Glomerular endothelial cell (primary cell): ENCODE measurements at places on chromosomes 13 and 19. TPM values are rescaled to one million over a fixed set of nuclear protein-coding genes. Genes with fewer than 3 reads are reported as not detected.
A peak's percentile ranks its signal among the peaks of the same experiment; 100 is the strongest.

ZNF443 gene
- total RNA-seq: 1.2 and 2.3 TPM in 2 replicates

FGF21 gene
- total RNA-seq: not detected in 2 replicates

CCL25 gene
- total RNA-seq: not detected in 2 replicates

C1QTNF9B gene
- total RNA-seq: not detected in 2 replicates

ADGRE3 gene
- not detected in 2 replicates for total RNA-seq

SCGB2B2 gene
- 0.12 TPM in 1 of 2 replicates, not detected in the other for total RNA-seq

BICRA gene
- 10.6 and 25.4 TPM in 2 replicates for total RNA-seq

ZNF429 gene
- total RNA-seq: 3.9 and 5.4 TPM in 2 replicates

ZNF345 gene
- total RNA-seq: 1.2 and 2.8 TPM in 2 replicates

ZC3H4 gene
- 24.1 and 35.4 TPM in 2 replicates for total RNA-seq

ZNF681 gene
- 1.2 and 1.6 TPM in 2 replicates for total RNA-seq

KIR2DL4 gene
- 0.41 TPM in 1 of 2 replicates, not detected in the other for total RNA-seq

HPN gene
- total RNA-seq: not detected in 2 replicates

ZNF709 gene
- total RNA-seq: 0.58 and 1.7 TPM in 2 replicates

DCLK1 gene
- total RNA-seq: 2.2 and 3.8 TPM in 2 replicates

ZNF784 gene
- 2.0 and 3.9 TPM in 2 replicates for total RNA-seq

ZMYM5 gene
- total RNA-seq: 5.5 and 11.7 TPM in 2 replicates

DNA sequence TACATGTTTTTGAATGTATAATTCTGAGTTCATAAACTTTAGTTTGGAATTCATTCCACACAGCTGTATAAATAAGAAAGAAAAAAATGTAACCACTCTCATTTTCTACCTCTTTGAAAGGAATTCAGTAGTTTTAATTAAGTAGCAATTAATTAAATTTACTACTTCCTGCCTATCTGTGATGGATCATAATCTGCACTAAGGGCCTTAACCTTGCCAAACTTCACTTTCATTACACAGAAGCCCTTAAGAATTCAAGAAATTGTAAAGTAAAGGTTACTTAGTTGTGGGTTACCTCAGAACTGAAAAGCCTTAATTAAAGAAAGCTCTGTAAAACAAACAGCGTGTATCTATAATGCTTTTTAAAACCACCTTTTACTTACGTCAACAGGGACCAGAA lies 111.9 kb upstream of the FBXL3 start:
- no peak for DNase-seq

- DNase-seq: no peak
Observed at GRCh38 chr19:3387645-3388589, 21.5 kb downstream of the NFIC start.

- no peak for DNase-seq
Observed at GRCh38 chr19:41350735-41351338, 2.9 kb downstream of the TGFB1 start.

DNA sequence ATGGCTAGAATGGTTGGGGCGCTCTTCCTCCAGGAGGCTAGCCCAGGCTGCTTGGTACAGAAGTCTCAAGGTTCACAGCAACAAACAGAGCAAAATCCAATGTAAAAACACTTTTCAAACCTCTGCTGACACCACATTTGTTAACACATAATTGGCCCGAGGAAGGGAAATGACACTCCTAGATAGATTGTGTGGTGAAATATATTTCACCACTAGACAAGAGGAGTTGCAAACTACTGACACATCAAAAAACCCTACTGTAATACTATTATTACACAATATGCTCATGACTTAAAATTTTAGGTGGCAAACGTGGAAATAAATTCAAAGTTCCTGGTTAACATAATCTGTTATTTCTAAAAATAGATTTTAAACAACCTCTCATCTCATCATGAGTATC lies 643.6 kb downstream of the PCDH9 start:
- DNase-seq: no peak

- peak; percentile 7 for DNase-seq
Observed at GRCh38 chr13:38582133-38582532, 104.7 kb upstream of the FREM2 start.

DNA sequence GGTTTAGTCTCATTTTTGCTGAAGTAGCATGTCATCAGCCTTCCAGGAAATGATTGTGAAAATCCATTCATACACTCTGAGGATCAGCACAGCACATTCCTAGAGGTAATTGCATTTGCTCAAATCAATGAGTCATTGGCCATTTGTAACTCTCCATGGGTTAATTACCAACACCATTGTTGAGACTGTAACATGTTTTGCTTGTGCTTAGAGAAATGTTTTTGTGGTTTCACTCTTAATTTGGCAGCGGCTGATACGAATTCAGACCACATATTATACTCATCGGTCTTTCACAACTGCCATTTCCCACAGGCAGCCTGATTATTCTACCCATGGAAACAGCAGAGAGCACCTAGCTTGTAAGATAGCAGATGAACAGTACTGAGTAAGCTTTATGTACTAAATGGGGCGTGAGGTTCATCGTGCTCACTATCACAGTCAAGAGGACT lies 110.3 kb downstream of the NHLRC3 start:
- DNase-seq: no peak

- DNase-seq: no peak
Observed at GRCh38 chr19:30689474-30689873, 317.3 kb downstream of the ZNF536 start.

- DNase-seq: no peak
Observed at GRCh38 chr13:21625366-21625765, 21.4 kb upstream of the MICU2 start.

GRCh38 chr19:39132344-39132969 lies 6.9 kb downstream of the PAK4 start:
- DNase-seq: no peak

GRCh38 chr13:24271231-24271600 lies 38.2 kb upstream of the C1QTNF9 start:
- DNase-seq: no peak

GRCh38 chr13:28318496-28318895 lies 176.4 kb downstream of the FLT1 start:
- DNase-seq: no peak

GRCh38 chr13:43861863-43862262 lies 17.7 kb downstream of the CCDC122 start:
- no peak for DNase-seq

DNA sequence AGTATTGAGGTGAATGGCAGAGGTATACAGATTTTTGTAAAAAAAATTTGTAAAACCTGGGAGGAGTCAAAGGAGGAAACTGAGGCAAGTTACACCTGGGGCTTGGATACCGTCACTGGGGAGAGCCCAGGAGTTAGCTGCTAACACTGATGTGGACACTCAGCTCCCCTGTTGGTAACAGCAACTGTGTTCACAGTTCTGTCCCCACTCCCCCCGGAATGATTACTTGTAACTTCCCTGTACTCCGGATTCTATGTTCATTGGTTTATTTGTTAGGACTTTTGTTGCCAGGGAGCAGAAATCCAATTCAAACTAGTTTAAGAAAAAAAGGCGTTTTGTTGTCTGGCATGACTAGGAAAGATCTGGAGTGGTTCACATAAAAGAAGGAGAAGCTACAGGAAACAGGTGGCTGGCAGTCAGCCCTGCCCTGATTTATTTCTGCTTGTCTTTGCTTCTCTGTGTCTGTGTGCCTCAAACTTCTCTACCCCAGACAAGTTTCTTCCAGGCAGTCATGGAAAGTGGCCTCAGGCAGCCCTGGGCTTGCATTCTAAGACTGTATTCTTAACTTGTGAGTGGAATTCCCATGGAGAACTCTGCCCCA lies 2.3 kb upstream of the GPR12 start:
- DNase-seq: no peak

GRCh38 chr13:113912596-113912995 lies 48.7 kb upstream of the GAS6 start:
- DNase-seq: no peak

DNA sequence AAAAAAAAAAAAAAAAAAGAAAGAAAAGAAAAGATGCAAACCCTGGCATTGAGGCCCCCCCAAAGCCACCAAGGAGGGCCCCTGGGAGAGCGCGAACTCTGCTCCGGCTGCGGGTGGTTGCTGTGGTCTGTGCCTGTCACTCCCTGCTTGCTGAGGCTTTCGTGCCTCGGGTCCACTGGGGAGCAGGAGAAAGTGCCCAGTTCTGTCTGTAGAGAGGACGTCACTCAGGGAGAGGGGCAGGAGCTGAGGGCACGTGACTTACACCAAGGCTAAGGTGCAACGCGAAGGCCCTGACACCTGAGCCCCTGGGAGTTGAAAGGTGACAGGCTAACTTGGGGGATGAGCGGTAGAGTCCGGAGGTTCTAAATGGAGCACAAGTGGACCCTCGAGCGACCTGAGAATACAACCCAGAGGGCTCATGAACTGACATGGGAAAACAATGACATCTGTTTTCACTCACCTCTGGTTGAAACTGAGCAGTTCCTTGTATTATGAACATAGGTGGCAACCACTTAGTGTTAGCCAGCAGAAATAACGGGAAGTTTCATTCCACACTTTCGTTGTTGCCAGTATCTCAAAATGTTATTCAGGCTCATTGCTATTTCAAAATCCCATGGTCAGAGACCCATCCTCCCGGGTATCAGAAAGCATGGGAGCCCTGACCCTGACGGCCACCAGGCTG lies 69.2 kb upstream of the TM9SF2 start:
- DNase-seq: no peak

GRCh38 chr13:113879017-113879416 lies 15.1 kb upstream of the GAS6 start:
- DNase-seq: no peak

- no peak for DNase-seq
Observed at GRCh38 chr13:99525967-99526366, 24.7 kb downstream of the TM9SF2 start.

- DNase-seq: no peak
Observed at GRCh38 chr19:39926170-39926760, 8.2 kb downstream of the FCGBP start.

DNA sequence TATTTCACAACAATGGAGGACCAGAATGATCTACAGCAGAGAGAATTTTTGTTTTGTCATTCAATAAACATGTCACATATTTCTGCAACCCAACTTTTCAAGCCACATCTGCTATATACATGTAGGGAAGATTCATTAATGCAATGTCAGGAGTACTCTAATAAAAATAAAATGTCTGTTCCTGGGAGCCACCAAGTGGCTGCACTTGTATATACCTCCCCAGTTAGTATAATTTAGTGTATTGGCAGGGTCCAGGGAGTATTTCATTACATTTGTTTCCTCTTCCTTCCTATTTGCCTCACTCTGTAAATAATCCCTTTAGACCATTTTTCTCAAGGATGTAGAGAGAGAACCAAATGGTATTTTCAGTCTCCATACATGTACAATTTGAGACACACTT lies 1169.0 kb downstream of the DIAPH3 start:
- no peak for DNase-seq

GRCh38 chr13:96661612-96662011 lies 332.7 kb downstream of the OXGR1 start:
- DNase-seq: no peak

DNA sequence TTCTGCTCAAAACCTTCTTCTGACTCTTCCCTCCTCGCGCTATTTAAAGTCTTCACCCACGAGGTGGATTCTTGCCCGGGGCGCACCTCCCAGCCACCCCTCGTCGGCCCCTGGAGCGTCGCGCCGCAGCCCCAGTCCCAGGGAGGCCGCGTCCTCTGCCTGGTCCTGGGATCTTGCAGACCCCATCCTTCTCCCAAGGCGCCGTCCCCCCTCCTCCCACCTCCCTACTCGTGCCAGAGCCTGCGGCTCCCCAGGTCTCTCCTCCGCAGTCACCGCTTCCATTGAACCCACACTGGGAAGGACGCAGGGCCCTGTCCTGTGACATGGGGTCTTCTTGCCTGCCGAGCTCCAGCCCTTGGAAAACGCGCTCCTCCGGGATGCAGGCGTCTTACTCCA lies 486 bp downstream of the ZNF808 start:
- no peak for DNase-seq

- no peak for DNase-seq
Observed at GRCh38 chr13:87080100-87080779, 590.9 kb upstream of the SLITRK5 start.

- no peak for DNase-seq
Observed at GRCh38 chr19:34261334-34262109, 7.2 kb downstream of the GARRE1 start.

- no peak for DNase-seq
Observed at GRCh38 chr13:100140441-100140840, 51.5 kb downstream of the PCCA start.

GRCh38 chr13:75326173-75327134 lies 155.5 kb downstream of the TBC1D4 start:
- peak; percentile 90 for DNase-seq

DNA sequence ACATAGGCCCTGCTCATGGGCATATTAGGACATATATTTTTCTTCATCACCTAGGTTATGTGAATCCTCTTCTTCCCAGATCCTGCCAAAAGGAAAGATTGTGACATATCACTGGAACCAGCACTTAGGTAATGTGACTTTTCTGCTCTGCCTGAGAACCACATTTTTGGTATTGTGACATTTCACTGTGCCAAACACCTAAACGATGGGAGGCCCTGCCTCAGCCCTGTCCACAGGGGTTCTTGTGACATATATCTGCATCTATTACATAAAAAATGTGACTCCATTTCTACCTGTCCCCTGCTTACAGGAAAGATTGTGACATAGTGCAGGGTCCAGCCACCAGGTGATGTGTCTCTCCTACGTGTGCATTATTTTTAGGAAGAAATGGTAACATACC lies 18.5 kb upstream of the ZNF730 start:
- no peak for DNase-seq

DNA sequence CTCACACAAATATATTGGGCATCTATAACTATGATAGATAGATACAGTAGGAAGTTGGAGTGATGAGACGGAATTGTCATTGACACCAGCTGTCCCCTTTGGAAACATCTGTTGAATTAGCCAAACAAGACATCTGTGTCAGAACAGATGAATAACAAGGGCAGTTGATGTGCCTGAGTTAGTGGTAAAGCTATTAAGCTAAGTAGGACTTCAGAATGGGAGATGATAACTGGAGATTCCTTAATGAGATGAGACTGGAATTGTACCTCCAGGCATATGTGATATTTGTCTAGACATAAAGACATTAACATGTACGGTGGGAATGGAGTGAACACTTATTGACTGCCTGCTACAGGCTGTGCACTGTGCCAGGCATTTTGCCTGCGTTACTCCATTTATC lies 78.7 kb downstream of the MBNL2 start:
- no peak for DNase-seq

DNA sequence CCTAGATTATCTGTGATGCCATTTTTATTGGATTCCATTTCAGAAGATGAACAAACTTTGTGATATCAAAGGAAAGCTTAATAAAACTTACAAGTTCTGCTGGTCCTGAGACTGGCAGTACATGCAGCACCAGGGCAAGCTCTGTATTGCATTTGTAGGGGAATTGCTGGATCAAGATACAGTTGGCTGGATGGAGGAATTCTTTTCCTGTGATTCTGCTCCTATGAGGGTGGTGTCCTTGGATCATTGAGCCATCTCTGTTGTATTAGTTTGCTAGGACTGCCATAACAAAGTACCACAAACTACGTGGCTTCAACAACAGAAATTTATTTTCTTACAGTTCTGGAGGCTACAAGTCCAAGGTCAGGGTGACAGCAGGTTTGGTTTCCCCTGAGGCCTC lies 33.9 kb upstream of the CSNK1A1L start:
- no peak for DNase-seq

DNA sequence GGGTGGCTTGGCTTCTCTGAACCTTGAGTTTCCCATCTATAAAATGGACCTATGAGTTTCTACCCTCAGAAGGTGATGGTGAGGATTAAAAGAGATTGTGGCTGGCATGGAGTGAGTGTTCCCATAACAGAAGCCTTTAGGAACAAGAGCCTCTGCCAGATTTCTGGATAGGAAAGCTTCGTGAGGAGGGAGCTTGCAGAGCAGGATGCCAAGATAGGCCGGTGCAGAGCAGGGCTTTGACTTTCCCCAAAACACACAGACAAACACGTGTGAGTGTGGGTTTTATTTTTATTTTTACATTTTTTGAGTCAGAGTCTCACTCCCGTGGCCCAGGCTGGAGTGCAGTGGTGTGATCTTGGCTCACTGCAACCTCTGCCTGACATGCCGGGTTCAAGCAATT lies 3.7 kb upstream of the CNN1 start:
- no peak for DNase-seq
